DMS53 (cell line): ENCODE measurements at places on chromosomes 6 and 20.

GRCh38 chr20:36351937-36352336 lies 45.8 kb downstream of the DLGAP4 start:
- DNase-seq = no peak

DNA sequence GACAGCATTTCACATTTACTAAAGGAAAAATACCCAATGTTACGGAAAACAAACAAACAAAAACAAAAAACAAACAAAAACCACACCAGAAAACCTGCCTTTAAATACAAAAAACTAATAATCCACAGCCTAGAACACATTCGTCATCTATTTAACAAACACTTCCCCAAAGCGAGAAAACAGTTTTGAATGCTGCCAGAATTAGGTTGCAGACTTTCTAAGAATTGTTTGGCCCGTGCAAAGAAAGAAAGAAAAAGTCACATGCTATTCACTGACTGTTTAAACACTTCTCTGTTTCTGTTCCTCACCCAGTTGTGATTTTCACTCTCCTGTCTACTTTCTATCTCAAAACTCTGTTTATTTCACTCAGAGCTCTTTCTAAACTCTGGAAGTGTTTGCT lies 52.5 kb downstream of the BCAS1 start:
- no peak for DNase-seq

- DNase-seq = peak; percentile 84
Measured at GRCh38 chr20:46985250-46985649, 90.6 kb downstream of the EYA2 start.

DNA sequence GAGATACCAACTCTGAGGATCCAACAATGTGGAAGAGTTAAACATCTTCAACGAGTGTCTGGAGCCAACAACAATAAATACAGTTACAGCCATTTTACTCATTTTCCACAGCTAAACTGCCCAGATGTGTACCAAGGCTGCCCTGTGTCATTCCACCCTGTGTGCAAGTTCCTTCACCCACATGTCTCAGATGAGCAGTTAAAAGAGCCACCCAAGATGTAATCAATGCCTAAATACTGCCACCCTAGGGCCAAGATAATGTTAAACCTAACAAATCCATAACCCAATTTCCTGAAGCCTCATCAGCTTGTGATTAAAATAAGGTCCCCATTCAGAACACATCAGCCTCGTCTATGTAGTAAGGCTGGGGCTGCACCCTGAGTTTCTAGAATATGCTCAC lies 59.9 kb downstream of the GMDS start:
- DNase-seq = no peak

DNA sequence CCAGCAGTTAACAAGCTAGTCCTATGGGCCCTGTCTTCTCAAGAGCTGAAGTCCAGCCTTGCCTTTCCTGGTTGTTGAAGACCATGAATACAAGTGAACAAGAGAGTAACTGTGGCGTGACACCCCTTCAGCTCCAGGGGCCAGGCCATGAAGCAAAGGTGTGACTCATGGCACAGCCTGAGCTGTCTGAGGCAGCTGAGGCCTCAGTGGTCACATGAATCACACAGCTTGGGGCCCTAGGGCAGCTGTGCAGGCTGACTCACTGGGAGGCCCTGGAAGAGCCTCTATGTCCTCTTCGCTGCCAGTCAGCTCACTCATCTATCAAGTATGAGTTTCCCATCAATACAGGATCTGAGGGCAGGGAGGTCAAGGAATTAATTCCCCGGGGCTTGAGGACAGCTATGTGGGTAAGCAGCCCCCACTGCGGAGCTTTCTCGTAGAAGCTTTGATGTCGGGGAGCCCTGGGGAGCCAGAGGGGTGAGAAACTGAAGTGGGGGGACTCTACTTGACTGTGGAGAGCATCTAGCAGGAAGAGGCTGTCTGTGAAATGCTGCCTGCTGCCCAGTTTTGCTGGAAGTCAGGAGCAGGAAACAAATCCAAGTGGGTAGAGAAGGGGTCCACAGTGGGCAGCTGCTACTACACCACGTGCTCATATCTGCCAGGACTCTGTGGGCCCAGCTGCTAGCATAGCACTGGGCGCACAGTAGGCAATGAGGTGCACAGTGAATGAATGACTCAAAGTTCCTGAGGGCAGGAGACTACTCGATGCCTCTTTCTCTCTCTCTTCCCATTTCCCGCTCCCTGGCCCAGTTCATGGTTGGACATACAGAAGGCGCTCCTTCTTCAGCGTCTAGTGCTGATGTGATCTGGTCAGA lies 13.7 kb upstream of the FAM83C start:
- DNase-seq = peak; percentile 98

DNA sequence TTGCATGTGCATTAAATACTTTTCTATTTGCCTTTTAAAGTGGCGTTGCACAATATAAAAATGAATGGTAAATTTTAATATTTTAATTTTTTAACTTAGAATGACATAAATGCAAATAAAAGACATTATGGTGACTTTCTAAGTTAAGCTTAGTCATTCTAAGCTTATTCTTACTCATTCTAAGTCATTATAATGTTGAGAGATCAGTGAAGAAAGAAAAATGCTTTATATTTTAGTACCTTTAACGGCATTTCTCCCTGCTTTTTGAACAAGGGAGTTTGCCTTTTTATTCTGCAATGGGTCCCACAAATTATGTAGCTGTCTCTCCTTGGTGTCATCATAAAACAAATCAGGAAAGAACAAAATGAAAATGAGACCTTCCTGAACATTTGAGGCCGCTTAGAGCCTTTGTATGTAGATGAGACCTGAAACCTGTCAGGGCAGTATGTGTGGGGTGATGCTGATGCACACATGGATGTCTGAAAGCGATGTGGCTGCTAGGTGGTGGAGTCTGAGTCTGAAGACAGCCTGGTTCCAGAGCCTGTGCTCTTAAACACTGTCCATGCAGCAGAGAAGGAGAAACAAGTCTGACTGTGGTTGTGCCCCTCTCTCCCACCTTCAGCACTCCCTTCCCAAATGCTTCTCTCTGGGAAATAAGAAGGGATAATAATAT lies 158.0 kb downstream of the PHF3 start:
- DNase-seq = no peak

- DNase-seq = no peak
Measured at GRCh38 chr20:57009775-57010174, 256.7 kb downstream of the BMP7 start.

GRCh38 chr6:154386848-154387717 lies 30.5 kb upstream of the IPCEF1 start:
- peak; percentile 54 for DNase-seq
